ENCODE measurements at places on chromosomes 4 and X. TPM values are rescaled to one million over a fixed set of nuclear protein-coding genes. Genes with fewer than 3 reads are reported as not detected.

SSX3 gene
- total RNA-seq: not detected

- DNase-seq: no peak
Measured at GRCh38 chrX:37754516-37754915, 25.3 kb upstream of the CYBB start.

TSPAN5 gene
- 30.7 TPM for total RNA-seq

DNA sequence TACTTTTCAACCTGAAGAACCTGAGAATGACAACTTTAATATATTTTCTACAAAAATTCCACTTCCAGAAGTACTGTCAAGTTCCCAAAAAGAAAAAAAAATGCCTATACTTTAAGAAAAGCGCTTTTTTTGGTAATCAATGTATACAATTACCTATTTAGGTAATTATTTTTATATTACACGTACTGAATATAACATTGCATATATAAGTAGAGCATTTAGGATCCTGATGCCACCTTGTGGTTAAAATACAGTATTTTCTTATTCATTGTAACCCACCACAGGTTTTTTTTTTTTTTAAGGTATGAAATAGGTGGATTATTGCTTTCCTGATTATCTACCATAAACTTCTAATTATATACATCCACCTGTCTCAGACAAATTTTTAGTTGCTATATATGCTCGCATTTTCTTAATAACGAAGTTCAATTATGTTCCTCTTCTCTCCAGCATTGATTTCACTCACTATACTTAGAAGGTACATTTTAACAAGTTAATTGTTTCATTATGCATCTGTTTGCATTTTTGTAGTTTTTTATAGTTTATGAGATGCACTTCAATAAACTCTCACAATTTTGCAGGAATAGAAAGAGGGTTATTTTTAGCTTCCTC, 5.2 kb downstream of the MAP9 start:
- DNase-seq: no peak

RAB41 gene
- total RNA-seq: not detected

DNA sequence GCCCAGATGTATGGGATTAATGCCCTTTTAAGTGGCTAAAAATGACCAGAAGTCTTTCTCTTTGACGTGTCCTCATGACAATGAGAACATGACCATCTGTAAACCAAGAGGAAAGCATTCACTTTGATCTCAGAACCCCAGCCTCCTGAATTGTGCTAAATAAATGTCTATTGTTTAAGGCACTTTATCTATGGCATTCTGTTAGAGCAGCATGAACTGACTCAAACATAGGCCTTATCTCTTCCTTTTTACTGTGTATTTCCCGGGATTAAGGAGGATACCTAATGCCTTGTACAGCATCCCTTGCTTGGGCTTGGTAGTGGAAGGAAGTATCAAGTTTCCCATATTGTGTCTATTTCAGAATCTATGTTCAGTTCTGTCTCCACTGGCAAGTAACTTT, 47.2 kb upstream of the HS3ST1 start:
- no peak for DNase-seq

DNA sequence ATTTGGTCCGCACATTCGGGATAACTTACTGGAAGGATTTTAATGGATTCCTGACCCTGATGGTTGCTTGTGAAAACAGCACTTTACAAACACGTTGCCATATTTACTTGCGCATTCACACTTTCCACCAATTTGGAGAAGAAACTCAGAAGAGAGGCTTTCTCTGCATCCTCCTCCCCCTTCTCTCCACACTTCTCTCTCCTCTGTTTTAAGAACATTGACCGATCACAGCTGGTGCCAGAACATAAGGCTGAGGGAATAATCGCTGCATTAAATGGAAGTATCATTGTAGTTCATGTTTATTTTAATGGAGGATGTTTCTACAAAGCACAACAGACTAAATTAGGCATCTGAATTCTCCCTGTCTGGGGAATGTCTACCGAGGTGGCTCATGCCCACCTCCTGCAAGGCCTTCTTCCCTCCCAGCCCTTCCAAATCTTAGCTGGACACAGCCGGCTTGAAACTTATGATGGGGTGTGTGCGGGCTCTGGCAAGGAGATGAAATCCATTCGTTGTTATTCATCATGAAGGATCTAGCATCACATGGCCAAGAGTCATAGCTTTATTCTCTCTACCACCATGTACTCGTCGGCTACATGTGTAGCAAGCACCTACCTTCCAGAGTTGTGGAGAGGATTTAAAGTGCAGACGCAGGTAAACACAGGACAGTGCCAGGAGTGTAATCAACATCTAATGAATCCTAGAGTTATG, 204.1 kb downstream of the LDB2 start:
- DNase-seq: no peak

KCTD8 gene
- not detected for total RNA-seq

GRCh38 chr4:169492436-169493163, 119.8 kb downstream of the NEK1 start:
- DNase-seq: peak; percentile 82

DNA sequence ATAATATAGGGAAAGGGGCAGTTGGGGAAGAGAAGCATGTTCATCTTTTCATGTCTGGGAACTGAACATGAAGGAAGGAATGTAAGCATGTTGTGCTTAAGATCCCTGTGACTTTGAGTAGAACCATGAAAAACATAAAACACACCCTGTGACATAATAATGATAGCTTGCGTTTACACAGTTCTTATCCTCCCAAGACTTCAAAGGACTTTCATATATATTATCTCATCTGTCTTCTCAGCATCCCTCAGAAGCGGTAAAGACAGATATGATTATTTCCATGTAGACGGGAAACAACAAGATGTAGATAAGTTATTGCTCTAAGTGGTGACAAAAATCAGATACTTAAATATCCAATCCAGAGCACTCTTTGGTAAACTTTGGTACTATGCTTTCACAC, 3.3 kb upstream of the SH3RF1 start:
- DNase-seq: peak; percentile 37

DNA sequence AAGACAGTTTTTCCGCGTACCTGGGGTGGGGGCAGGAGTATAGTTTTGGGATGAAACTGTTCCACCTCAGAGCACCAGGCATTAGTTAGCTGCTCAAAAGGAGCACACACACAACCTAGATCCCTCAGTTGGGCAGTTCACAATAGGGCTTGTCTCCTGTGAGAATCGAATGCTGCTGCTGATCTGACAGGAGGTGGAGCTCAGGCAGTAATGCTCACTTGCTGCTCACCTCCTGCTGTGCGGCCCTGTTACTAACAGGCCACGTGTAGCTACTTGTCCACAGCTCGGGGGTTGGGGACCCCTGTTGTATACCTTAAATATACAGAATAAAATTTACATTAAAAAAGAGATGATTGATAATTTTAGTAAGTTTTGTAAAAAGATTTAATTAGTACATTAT, 191.5 kb downstream of the SLC7A11 start:
- DNase-seq: no peak

DNA sequence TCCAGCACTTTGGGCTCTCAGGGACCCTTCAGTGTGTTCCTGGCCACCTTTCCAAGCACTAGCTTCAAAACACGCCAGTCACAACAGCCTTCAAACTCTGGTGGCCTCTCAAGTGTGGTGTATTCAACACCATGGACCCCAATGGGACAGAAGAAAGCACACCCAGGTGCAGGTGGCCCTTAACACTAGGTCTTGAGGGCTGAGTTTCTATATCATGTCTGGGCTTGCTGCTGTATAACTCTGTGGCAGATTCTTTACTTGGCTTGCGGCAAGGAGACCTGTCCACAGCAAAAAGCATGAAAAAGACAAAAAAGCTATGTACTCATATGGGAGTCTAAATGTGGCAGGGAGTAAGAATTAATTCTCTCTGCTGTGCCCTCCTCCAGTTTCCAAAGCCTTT, 23.1 kb downstream of the MSL3 start:
- no peak for DNase-seq

TCP11X2 gene
- total RNA-seq: not detected

DCX gene
- not detected for total RNA-seq

GRCh38 chr4:36677874-36678273, 396.5 kb downstream of the DTHD1 start:
- no peak for DNase-seq

NHS gene
- 6.8 TPM for total RNA-seq

GRCh38 chr4:86019906-86020305, 339.9 kb downstream of the MAPK10 start:
- no peak for DNase-seq

FGB gene
- not detected for total RNA-seq

CENPU gene
- 75.5 TPM for total RNA-seq

DNA sequence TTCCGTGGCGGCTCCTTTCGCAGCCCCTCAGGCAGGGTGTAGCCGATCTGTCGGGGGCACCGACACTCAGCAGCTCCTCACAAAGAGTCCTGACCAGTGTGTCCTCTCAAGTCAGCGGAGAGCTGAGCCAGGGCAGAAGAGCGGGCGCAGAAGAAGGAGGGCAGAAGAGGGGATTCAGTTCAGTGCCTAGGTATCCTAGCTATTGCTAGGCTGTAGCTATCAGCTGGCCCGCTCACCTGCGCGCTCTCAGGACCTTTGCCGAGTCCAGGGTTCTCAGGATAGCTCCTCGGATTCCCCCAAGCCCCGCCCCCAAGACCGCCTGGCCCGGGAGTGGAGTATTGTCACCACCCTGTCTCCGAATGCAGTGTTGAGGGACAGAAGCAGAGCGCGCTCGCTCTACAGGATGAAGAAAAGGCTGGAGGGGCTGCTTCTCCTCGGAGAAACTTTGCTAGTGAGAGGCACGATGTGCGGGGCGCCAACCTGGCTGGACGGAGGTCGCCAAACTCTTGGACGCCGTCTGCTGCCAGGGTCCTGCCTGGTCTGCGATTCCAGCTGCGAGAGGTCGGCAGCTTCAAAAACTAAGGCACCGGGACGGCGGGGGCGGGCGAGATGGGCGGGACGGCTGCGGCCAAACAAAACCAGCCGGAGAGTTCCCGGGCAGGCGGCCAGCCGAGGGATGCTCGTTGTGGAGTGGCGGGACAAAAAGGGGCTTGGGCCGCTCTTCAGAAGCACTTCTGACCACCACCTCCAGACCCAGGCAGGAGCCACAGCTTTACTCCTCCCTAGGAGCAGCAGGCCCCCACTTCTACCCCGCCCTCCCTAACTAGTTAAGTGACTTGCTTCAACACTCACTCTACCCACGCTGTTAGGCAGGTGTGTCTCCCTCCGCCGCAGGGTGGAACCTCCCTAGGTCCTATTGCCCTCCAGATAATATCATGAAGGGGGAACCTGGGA, at the start of gene XKRX:
TSS of gene XKRX (minus strand) at position 258 of the 954 bp plus-strand sequence. CDS start 613 bp downstream, outside the sequence.
- peak; percentile 68 for DNase-seq

DNA sequence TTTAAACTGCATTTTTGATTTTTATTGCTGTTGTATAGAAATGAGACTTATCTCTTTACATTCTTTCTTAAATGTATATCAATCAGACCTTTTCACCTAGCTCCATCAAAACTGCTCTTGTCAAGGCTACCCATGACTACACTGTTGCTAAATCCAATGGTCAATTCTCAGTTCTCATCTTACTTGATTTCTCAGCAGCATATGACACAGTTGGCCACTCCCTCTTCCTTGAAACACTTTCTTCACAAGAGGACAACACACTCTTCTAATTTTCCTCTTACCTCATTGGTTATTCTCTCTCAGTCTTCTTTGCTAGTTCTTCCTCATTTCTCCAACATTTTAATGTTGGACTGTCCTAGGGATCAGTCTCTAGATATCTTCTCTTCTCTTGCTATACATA, 94.1 kb upstream of the CITED1 start:
- no peak for DNase-seq

MAGEA11 gene
- total RNA-seq: not detected

TRMT2B gene
- total RNA-seq: 19.8 TPM

CTPS2 gene
- total RNA-seq: 6.6 TPM

DNA sequence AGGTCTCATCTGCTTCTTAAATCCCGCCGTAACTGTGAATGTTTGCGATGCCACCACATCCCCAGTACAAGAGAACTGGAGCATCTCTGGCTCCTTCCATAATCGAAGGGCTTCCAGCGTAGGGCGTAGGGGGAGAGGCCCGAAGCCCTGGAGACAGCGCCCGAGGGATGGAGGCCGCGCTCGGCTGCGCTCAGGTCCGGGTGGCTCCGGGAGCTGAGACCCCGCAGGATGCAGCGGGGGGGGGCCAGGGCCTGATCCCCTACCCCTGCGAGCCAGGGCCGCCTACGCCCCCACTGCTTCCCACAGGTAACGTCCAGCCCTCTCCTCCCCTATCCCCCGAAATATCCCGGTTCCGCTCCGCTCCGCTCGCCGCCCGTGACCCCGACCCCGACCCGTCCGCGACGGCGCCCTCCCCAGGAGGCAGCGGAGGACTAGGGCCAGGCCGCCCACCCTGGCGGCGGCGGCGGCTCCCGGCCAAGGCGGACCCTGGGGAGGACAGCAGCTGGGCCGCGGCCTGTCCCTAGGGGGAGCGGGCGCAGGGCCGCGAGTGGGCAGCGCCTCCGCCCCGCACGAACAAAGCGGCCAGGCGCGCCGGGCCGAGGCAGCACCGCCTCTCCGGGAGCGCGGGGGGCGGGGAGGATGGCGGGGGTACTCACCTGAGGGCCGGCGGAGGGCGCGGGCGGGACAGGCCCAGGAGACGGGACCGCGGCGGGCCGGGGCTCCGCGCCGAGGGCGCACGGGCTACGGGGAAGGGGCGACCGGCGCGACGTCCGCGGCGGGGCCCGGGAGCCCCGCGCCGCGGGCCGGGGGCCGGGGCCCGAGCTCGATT, 723 bp downstream of the WDFY3 start:
- no peak for DNase-seq

DNA sequence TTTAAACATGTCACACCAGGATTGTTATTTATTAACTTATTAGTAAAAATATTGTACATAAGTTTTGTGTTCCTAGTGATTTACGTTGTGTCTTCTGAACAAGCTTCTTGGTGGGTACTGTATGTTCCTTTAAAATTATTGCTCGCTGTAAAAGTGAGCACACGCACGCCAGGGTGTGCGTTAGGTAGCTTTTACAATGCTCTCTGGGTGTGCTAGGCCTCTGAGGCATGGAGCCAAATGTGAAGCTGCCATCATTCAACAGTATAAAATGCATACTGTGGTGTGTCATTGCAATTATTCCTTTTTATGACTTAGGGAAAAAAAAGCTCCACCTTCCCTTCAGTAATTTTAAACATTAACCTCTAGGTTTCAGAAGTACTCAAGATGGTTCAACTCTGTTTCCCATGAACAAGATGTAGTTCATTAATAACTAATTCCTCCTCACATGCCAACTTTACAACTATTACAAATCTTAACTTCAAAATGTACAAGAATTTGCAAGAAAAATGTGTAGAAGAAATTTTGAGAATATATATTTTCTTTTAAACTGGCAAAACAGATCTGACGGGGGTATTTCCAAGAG, 42.4 kb downstream of the ATOH1 start:
- DNase-seq: no peak

GRCh38 chrX:83185887-83186286, 322.2 kb upstream of the POU3F4 start:
- no peak for DNase-seq

- DNase-seq: no peak
Measured at GRCh38 chr4:11415409-11416070, 13.2 kb downstream of the HS3ST1 start.

DNA sequence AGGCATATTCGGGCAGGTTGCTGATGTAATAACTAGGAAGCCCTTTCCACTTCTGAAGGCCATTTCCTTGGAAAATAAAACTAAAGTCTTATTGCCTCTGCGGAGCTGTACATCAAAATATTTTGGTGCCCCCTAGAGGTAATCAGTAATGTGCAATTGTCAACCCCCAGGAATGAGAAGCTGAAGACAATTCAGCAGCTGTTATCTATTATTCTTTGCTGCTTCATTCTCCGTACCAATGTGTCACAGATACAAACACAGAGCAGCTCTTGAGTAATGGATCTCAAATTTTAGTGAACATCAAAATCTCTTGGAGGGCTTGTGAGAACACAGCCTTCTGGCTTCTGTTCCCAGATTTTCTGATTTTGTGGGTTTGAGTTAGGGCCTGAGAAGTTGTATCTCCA, 3.5 kb upstream of the SLIT2 start:
- peak; percentile 54 for DNase-seq
